ENCODE measurements at places on chromosomes 6 and 20.

DNA sequence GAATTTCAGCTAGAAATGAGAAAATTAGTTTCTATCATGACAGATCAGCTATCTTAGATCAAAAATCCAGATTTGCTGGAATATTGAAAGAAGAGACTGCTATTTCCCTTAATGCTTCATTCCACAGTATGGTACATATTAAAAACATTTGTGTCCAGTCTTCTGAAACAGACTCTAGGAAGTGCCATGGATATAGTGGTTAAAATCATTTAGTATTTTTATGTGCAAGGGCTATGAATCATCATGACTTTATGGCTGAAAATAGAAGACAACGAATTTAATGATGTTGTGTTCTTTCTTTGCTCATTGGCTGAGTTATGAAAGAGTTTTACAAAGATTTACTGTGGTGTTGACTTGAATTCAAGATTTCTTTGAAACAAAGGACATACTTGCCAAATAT lies 146.6 kb downstream of the ANKRD60 start:
- DNase-seq, result no peak

- DNase-seq, result no peak
Observed at GRCh38 chr6:123986938-123987337, 183.3 kb downstream of the NKAIN2 start.

DNA sequence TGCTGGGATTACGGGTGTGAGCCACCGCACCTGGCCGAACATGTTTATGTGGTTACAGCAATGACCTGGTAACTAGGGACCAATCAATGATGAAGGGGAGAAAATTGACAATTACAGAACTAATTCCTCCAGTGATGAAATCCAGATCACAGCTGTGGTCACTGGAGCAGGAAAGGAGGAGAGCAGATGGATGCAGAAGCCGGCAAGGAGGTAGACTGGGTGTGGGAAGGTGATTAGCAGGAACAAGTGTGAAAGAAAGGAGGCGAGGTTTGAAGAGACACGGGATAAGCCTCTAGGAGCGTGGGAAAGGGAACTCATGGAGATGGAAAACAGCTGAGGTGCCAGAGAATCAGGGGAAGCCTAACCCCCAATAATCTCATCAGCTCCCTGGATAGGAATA lies 17.2 kb upstream of the SPAG4 start:
- DNase-seq, result no peak

DNA sequence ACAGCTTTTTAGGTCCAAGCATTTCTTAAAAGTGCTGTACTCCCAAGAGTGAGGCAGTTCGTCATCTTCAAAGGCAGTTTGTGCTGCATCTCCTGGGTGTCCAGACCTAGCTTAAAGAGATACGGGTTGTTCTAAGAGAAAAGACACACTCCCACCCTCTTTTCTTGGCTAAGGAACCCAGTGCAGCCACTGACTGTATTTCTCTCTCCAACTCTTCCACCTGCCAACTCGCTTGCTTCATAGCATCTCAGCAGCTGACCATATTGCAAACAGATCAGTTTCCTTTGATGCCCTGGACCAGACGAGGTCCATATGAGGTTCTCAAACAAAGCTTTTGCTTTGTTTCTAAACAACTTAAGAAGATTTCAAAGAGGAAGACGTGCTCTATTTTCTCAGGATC lies 101.1 kb downstream of the ISM1 start:
- DNase-seq, result no peak

DNA sequence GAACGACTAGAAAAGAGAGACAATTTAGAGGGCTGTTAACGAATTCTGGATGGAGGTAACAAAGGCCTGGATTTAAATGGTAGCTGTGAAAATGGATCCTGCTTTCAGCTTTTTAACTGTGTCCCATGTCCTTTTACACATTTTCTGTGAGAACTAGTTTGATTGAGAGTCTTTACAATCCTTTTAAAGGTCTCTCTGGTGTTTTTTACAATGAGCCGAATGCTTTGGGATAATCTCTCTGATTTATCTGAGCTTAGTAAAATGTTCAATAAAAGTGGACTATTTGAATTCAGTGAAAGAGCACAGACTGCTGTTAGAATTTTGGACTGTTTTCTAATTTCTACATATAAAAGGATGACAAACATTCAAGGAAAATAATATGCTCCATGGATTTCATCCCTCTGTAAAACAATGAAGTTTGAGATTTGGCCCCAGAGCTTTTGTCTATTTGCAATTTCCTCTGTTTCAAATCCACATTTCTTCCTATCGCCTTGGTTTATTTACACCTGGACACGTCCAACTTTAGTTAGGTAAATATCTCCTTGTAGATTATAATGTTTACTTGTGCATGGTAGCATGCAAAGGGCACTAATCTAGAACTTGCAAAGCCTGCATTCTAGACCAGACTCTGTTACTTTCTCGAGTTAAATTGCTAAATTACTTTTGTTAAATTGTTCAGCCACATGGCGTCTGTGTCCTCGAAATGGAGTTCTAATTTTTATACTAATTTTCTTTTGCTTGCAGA lies 871.0 kb upstream of the CITED2 start:
- DNase-seq, result no peak

- no peak for DNase-seq
Observed at GRCh38 chr20:38450412-38450975, 15.4 kb upstream of the SNHG17 start.

- no peak for DNase-seq
Observed at GRCh38 chr6:151436802-151437201, 15.1 kb downstream of the RMND1 start.

- no peak for DNase-seq
Observed at GRCh38 chr6:130928158-130928912, 101.1 kb downstream of the SMLR1 start.

GRCh38 chr6:145044641-145045246 lies 690.6 kb downstream of the EPM2A start:
- no peak for DNase-seq

GRCh38 chr6:125773387-125774341 lies 17.1 kb upstream of the NCOA7 start:
- no peak for DNase-seq

DNA sequence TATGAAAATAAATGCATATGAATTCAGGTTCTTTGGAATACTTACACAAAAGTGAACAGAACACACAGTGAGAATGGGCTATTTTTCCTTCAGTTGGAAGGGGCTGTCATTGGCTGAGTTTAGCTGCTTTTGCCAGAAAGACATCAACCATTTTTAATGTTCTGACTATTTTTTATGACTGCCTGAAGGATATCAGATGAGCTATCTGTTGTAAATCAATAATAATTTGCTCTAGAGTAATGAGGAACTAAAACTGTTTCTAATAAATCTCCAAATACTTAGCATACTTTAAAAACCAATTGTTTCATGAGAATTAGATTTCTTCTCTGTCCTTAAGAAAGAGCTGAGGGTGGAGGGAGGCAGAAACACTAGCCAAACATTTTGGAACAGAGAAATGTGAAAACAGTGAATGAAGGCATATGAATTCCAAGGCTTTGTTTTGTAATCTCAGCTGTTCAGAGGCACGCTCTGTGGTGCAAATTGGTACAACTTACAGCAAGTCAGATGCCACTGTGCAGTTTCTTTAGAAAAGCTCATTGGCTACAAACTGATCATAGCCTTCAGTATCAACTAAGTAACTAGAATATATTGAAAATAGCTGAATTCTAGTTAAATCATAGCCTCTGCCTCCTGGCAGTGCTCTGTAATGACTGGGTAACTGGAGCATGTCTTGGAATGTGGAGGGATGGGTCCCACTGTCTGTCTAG lies 228.9 kb upstream of the JAG1 start:
- no peak for DNase-seq

DNA sequence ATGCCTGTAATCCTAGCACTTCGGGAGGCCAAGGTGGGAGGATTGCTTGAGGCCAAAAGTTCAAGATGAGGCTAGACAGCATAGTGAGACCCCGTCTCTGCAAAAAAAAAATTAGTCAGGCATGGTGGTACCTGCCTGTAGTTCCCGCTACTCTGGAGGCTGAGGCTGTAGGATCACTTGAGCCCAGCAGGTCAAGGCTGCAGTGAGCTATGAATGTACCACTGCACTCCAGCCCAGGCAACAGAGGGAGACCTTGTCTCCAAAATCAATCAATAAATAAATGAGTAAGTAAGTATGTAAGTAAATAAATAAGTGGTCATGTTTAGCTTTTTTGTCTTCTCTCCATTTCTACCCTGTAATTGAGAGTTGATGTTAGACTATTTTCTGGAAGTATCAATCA lies 336.8 kb downstream of the FARS2 start:
- DNase-seq, result no peak

- no peak for DNase-seq
Observed at GRCh38 chr6:106160189-106160588, 74.1 kb downstream of the PRDM1 start.

DNA sequence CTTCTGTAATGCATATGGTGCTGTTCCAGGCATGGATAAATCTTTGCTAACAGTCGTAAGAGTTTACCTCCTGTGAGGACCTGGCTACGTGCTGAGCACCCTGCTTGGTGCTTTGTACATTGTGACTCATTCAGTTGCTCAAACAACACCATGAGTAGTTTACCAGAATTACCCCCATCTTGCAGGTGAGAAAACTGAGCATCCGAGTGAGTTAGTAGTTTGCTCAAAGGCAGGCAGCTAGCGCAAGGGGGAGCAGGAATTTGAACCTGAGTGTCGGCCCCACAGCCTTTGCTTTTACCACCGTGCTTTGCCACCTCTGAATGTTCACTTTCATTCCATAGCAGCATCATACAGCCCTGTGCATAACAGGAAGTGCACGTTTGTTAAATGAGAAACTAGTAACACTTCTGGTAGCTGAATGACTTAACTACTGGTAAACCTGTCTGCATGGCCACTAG lies 121.9 kb downstream of the MTHFD1L start:
- no peak for DNase-seq

DNA sequence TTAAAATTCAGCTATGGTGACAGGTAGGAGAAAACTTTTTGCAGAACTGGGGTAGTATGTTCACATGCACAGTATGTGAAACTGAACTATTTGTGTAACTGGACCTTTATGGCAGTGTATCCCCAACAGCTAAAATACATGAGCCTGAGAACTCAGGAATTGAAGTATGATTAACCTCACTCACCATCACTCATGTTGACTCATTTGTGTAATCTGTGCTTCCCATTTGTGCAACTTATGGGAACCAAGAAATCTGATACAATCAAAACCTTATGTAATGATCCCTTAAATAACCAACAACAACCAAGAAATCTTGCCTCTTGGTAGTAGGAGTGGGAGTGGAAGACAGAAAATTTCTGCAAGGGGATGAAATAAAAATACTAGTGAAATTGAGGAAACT lies 674.9 kb downstream of the HDGFL1 start:
- no peak for DNase-seq

- peak; percentile 8 for DNase-seq
Observed at GRCh38 chr6:73969971-73970970, 274.3 kb downstream of the CD109 start.

- no peak for DNase-seq
Observed at GRCh38 chr6:139014945-139015344, 13.6 kb upstream of the ABRACL start.

- DNase-seq, result no peak
Observed at GRCh38 chr6:44025226-44025625, 102.0 kb downstream of the MRPL14 start.

GRCh38 chr20:63706027-63706695 lies 1.6 kb downstream of the ARFRP1 start:
- no peak for DNase-seq

- peak; percentile 37 for DNase-seq
Observed at GRCh38 chr20:58841539-58842264, 9.0 kb downstream of the GNAS-AS1 start.

DNA sequence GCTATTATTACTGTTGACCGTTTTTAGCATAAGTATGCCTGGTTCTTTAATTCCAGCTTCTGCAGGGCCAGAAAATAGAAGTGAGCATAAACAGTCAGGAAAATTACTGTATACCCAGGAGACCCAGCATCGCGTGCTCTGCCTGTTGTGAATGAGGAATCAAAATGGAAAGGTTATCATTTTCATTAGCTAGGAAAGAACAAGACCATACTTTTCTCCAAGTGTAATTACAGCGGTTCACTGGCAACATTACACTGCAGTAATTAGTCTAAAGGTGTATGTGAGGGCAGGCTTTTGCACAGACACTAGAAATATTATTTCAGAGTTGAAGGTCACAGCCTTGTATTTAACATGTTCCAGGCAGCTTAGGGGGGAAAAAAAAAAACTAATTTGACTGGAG lies 403.8 kb upstream of the SOX4 start:
- DNase-seq, result no peak

GRCh38 chr6:164744301-164744700 lies 565.1 kb downstream of the C6orf118 start:
- DNase-seq, result no peak

GRCh38 chr6:25004357-25004756 lies 68.6 kb upstream of the RIPOR2 start:
- DNase-seq, result no peak
